Uterus (tissue), 4 donors: ENCODE measurements at places on chromosomes 2 and 18. TPM values are rescaled to one million over a fixed set of nuclear protein-coding genes. Genes with fewer than 3 reads are reported as not detected.

Gene C1QL2
- not detected for total RNA-seq

Gene AQP12B
- not detected for total RNA-seq

Gene MAP2
- total RNA-seq = 4.9 TPM

Gene WDR75
- total RNA-seq = 103 TPM

Gene ANKRD12
- total RNA-seq = 122 TPM

Gene RUFY4
- 0.07 TPM for total RNA-seq

Gene C2orf80
- not detected for total RNA-seq

Gene CLASP1
- 110 TPM for total RNA-seq

Gene HNMT
- 66.2 TPM for total RNA-seq

Gene SLC30A3
- total RNA-seq = 0.88 TPM

Gene RTP5
- total RNA-seq = not detected

Gene FBXO48
- total RNA-seq = 1.5 TPM

Gene RAB6D
- total RNA-seq = 0.15 TPM

Gene ZSWIM2
- total RNA-seq = not detected

Gene GPR39
- total RNA-seq = 6.8 TPM

Gene GAL3ST2
- total RNA-seq = not detected

Gene MAP3K19
- total RNA-seq = 2.1 TPM

Gene RAMP1
- 461 TPM for total RNA-seq

Gene NOSTRIN
- 192 TPM for total RNA-seq

Gene POTEE
- total RNA-seq = 0.14 TPM

Gene CNGA3
- not detected for total RNA-seq

Gene POMC
- total RNA-seq = 8.5 TPM

Gene GALNT5
- 8.1 TPM for total RNA-seq

Gene RPRM
- 34.8 TPM for total RNA-seq

Gene DTNB
- total RNA-seq = 12.4 TPM

Gene HOXD13
- total RNA-seq = not detected

Gene COL4A4
- 6.4 TPM for total RNA-seq

Gene KLHL30
- total RNA-seq = 3.3 TPM

Gene MC2R
- not detected for total RNA-seq

Gene CTLA4
- 0.14 TPM for total RNA-seq

Gene M1AP
- total RNA-seq = 0.49 TPM

Gene GLI2
- 3.6 TPM for total RNA-seq

Gene FSHR
- total RNA-seq = not detected

Gene GPAT2
- 5.3 TPM for total RNA-seq

Gene TDRD15
- total RNA-seq = 0.28 TPM

Gene PDE1A
- 13.1 TPM for total RNA-seq

Gene MYO1B
- total RNA-seq = 16.4 TPM

Gene BOLL
- total RNA-seq = not detected

Gene BCL2
- 17.9 TPM for total RNA-seq

Gene CXCR2
- not detected for total RNA-seq

Gene EMILIN1
- 211 TPM for total RNA-seq

Gene SLC11A1
- 14.0 TPM for total RNA-seq

Gene RSAD2
- total RNA-seq = 0.29 TPM

Gene SFTPB
- not detected for total RNA-seq

Gene TMEM200C
- 0.69 TPM for total RNA-seq
